ENCODE measurements at places on chromosomes 1 and 21.

GRCh38 chr1:61254634-61255357, 172.4 kb downstream of the NFIA start:
- peaks cover 28% of the 10 kb centered on the region for H3K4me1 ChIP-seq
- no peaks in the 10 kb centered on the region for H3K36me3 ChIP-seq
- H3K27me3 ChIP-seq, result no peaks in the 10 kb centered on the region
- H3K27ac ChIP-seq, result peak overlapping the region; percentile 46
- H3K4me3 ChIP-seq, result peak overlapping the region; percentile 13

DNA sequence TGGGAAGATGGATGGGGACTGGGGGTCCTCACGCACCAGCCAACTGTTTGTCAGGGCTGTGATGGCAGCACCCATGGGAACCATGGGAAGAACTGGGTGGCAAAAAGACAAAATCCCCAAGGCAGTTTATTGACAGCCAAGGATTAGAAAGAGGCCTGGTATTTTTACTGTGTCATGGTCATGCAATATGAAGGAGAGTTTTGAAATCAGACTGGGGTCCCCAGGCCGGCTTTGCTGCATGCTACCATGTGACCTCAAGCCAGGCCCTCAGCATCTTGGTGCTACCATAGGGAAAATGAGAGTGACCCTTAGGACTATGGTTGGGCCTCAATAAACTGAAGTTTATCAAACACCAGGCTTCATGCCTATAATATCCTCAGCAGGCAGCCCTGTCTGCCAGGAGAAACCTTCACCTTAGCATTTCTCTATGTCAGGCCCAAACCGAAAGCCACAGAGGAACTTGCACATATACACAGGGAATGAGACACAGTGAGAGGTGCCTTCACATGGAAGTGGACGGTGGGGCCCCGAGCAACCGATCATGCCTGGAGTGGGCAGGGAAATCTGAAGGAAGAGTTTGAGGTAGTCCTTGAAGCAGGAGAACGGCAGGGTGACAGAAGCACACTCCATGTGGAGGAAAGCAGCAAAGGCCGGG, 203.2 kb downstream of the HIVEP3 start:
- H3K36me3 ChIP-seq, result no peaks in the 10 kb centered on the region
- no peak overlapping the region for H3K4me3 ChIP-seq
- no peaks in the 10 kb centered on the region for H3K4me1 ChIP-seq
- DNase-seq, result no peak

DNA sequence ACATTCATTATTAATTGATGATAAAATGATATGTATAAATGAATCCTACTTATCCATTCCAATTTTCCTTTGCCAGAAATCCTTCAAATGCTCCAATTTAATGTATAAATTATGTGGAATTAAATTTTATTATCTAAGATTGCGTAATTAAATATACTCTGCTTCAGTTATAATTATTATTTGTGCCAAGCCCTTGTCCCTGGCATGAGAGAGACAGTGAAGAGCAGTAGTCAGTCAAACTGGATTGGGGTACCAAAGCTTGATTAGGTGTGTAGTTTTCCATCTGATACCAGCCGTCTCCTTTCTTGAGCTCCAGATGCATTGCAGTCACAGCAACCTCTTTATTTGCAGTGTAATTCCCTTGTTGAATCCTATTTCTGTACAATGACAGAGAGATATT, 22.4 kb upstream of the MTF2 start:
- no peaks in the 10 kb centered on the region for H3K27me3 ChIP-seq
- no peaks in the 10 kb centered on the region for H3K4me1 ChIP-seq
- no peak overlapping the region for H3K4me3 ChIP-seq
- no peak overlapping the region for H3K27ac ChIP-seq
- no peak for DNase-seq

DNA sequence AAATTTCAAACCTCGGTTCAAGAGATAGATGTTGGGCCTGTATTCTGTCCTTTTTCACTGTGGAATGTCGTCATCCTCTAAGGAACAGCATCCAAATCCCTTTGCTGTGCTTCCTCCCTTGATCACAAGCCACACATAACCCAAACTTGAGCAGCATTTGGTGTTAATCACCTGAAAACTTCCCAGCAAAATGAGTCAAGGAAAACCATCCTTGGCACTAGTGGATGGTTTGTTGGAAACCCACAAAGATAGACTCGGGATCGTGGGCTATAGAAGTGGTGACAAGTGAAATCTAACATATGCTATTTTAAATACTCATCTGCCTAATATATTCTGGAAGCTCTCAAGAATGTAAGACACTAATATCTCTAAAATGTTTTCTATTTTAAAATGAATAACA, 459.1 kb downstream of the SETD4 start:
- H3K36me3 ChIP-seq, result no peaks in the 10 kb centered on the region
- DNase-seq, result no peak
- no peaks in the 10 kb centered on the region for H3K4me1 ChIP-seq
- no peak overlapping the region for H3K27ac ChIP-seq
- no peak overlapping the region for H3K4me3 ChIP-seq

DNA sequence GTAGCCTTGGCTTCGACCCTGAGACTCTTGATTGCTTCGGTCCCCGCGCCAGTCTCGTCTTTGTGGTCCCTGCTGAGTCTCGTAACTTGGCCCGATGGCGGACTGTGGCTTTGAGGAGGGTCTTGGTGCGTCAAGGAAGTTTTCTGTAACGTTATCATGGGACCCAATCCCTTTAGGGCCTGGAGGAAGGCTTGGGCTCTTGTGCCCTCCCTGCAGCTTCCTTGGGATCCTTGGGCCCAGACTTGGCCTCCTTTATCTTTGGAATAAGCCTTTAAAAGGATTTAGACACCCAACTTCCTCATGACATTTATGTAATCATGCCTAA, 371 bp downstream of the ZMPSTE24 start:
- peaks cover 10% of the 10 kb centered on the region for H3K36me3 ChIP-seq
- peaks cover 26% of the 10 kb centered on the region for H3K4me1 ChIP-seq
- H3K27me3 ChIP-seq, result no peaks in the 10 kb centered on the region
- DNase-seq, result no peak

GRCh38 chr1:41720861-41721410, 197.8 kb downstream of the HIVEP3 start:
- H3K27me3 ChIP-seq, result no peaks in the 10 kb centered on the region
- H3K4me1 ChIP-seq, result no peaks in the 10 kb centered on the region
- H3K4me3 ChIP-seq, result no peak overlapping the region
- no peak for DNase-seq
- no peak overlapping the region for H3K27ac ChIP-seq
- H3K36me3 ChIP-seq, result no peaks in the 10 kb centered on the region

DNA sequence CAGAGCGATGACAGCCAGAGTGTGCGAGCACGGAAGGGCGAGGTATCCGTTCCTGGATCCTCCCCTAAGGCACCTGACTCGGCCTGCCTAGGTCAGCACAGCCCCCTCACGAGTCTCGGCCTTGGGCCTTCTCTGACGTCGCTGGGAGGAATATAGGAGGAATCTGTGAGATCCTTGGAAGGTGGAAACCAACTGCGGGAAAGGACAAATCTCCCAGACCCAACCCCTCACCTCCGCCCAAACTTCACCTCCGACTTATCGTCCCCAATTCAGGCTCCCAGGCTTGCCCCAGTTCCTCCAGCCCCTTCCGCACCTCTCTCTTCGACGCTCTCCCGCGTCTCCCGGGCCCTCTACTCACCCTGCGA, 494 bp downstream of the APH1A start:
- peaks cover 13% of the 10 kb centered on the region for H3K4me1 ChIP-seq
- H3K36me3 ChIP-seq, result no peaks in the 10 kb centered on the region
- H3K4me3 ChIP-seq, result peak overlapping the region; percentile 86

All from tibial nerve (tissue), 4 donors.